ENCODE measurements at places on chromosomes 16 and 17.

- DNase-seq, result no peak
Measured at GRCh38 chr16:50603206-50604064, 55.2 kb downstream of the NKD1 start.

DNA sequence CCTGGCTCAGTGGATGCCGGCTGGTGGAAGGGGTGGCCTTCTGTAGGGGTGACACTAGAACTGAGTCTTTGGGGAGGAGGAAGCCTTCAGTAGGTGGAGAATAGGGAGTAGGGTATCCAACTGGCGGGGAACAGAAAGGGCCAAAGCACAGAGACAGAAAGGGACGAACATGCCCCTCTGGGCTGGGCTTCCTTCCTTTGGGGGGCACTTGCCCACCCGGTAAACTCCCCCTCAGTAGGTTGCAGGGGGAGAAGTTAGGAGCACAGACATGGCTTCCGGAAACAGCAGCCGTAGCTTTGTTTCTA, 774 bp downstream of the ENGASE start:
- DNase-seq, result no peak

DNA sequence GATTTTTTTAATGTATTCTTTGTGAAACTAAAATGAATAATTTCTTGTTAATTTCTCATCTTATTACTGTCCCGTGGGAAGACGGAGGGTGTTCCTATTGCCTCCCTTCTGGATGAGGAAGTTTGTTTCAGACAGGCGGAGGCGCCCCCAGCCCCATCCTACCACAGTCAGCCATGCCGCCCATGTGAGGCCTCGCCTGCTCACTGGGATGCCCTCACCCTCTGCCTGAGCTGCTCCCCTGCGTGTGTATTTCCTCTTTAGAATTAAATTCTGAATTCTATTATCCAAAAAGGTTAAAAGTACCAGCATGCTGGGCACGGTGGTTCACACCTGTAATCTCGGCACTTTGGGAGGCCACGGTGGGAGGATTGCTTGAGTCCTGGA, 14.0 kb downstream of the KCTD2 start:
- no peak for DNase-seq

GRCh38 chr16:28984619-28985135, at the start of gene LAT:
Gene LAT (plus strand): TSS chr16:28985052. CDS start chr16:28985418, 366 bp downstream.
- no peak for DNase-seq

DNA sequence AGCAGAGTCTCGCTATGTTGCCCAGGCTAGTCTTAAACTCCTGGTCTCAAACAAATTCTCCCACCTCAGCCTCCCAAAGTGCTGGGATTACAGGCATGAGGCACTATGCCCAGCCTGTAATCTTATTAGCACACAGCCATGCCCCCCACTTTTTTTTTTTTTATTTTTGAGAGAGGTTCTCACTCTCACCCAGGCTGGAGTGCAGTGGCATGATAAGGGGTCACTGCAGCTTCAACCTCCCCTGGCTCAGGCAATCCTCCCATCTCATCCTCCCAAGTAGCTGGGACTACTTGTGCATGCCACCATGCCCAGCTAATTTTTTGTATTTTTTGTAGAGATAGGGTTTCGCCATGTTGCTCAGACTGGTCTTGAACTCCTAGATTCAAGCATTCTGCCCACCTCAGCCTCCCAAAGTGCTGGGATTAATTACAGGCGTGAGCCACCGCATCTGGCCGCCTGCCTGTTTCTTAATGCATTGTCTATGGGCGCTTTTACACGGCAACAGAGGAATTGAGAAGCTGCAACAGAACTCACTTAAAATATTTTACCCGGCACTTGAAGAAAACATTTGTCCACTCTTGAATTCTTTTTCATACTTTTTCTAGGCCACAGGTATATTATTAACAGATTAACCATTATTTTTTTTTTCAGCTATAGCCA, 8.8 kb upstream of the CEP20 start:
- no peak for DNase-seq

- DNase-seq, result no peak
Measured at GRCh38 chr16:59047114-59047513, 313.0 kb upstream of the GOT2 start.

DNA sequence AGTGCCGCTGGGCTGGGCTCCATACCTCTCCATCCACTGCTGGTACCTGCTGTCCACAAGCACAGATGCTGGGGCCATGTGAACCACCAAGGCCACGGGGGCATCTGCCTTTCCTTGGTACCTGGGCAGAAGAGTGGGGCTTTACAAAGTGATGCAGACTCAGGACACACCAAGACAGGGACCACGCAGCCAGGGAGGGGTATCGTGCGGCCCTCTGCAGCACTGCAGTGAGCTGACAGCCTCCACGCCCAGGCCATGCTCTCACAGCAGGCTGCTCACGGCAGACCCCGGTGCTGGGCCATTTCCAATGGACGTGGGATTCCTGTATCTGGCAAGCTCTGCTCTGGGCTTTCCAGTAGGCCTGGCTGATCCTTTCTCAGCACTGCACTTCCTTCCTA, 14.4 kb downstream of the ELAC2 start:
- DNase-seq, result no peak

- no peak for DNase-seq
Measured at GRCh38 chr16:70578035-70578434, 54.4 kb downstream of the SF3B3 start.

DNA sequence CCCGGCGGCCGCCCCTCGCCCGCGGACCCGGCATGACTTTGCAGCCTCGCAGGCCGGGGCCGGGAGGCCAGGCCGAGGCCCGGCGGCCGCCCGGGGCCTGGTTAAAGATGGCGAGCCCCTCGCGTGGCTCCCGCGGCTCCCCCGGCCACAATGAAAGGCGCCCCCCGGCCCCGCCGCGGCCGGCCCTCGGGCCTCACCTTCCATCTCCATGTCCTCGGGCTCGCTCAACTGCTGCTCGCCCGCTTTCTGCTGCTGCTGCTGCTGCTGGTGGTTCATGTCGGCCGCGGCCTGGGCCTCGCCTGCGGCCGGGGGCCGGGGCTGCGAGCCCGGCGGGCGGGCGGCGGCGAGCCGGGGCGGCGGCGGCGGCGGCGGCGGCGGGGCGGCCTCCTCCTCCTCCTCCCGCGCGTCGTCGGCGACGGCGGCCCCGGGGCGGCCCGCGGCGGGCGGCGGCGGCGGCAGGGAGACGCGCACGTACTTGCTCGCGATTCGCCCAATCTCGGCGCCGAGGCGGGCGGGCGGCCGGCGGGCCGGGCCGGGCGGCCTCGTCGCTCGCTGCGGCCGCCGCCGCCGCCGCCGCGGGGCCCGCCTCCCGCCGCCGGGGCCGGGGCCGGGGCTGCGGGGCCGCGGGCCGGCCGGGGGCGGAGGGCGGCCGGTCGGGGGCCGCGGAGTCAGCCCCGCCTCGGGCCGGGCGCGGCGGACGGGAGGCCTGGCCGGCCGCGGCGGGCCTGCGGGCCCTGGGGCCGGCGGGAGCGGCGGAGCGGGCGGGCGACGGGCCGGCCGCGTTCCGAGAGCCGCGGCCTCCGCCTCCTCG, 491 bp downstream of the USP7 start:
- no peak for DNase-seq

GRCh38 chr16:46746821-46747776, 1.0 kb downstream of the MYLK3 start:
- DNase-seq, result no peak

DNA sequence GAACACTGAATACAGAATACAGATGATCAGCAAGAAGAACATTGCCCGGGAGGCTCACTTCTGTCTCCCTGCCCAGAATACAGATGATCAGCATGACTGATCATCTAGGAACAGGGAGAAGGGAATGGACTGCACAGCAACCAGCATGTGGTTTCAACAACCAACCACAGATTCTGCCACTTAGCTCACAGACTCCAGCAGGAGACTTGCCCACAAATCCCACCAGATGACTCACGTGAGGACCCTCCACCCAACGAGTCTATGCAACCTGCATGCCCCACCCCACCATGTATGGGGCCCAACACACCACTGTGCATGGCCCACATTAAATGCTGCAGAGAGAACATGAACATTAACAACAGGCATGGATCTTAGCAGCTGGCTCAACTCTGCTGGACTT, 36.1 kb upstream of the ALOX12 start:
- DNase-seq, result no peak

DNA sequence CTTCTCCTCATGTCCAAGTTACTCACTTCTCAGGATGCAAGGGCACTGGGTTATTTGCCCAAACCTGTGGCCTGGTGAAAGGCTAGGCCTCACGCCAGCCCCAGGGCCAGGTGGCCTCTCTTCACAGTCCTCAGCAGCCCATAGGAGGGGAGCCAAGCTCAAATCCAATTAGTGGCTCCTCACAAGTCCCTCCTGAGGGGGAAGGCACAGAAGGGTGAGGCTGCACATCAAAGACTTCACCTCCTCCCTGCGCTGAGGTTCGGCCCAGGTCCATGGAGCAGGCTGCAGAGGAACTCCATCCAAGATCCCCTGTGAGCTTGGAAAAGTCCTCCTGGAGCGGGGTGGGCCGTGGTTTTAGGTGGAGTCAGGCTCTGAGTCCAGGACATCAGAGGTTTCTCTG, 320.0 kb downstream of the FOXL1 start:
- DNase-seq, result no peak

DNA sequence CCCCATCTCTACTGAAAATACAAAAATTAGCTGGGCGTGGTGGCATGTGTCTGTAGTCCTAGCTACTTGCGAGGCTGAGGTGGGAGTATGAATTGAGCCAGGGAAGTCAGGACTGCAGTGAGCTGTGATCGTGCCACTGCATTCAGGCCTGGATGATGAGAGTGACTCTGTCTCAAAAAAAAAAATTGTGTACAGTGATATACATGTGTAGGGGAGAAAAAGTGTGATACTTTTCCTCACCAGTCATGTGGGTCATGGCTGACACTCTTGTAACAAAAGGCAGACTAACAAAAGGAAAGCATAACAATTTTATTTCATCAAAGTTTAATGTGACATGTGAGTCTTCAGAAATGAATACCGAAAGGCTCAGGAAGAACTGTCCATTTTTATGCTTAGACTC, 2.0 kb upstream of the ABCC12 start:
- no peak for DNase-seq

DNA sequence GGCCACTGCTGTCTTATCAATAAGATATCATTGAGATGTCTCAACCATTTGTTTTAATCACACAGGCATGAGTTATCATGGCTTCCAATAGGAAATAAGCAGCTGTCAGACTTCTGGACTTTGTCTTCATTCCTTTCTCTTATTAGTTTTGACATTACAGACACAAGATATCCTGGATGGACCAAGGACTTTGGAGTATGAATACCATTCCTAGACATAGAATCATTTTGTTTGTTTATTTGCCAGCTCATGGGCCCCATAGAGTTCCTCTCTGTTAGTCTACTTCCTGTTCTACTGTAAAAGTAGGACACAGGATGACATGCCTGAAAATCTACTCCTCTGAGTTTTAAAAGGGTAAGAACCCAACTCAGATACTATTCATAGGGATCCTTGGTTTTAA, 77.7 kb upstream of the KCNJ16 start:
- DNase-seq, result no peak

- DNase-seq, result no peak
Measured at GRCh38 chr16:70662991-70663523, 16.7 kb downstream of the IL34 start.

DNA sequence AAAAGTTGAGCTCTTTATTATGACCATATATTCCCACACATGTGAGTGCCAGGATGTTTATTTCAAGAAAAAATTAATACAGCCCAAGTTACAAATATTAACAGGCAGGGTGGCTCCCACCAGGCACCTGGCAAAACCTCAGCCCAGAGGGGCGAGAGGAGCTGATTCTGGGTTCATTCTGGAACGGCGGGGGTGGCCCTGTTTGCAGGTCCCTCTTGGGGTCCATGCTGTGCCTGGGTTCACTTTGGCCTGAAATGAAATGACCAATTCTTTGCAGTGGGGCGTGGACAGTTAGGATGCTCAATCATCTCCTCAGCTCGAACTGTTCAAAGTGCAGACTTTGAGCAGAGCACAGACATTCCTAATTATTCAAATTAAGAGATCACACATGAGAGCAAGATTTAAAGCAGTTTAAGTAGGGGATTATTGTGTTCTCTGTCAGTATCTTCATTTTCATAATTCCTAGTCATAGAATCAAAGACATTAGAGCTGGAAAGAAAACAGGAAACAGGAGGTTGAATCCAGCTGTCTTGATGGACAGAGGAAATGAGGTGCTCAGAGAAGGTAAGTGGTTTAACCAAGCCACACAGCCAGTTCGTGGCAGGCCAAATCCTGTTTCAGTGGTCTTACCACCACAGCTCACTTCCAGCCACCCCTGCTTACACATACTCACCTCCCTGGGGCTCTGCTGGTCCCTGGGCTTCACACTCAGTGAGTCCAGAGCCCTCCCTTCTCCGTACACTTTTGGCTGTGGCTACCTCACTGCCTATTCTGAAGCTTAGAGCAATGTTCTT, 363.9 kb upstream of the TNRC6C start:
- DNase-seq, result no peak

GRCh38 chr16:81785138-81785924, 6.2 kb downstream of the PLCG2 start:
- no peak for DNase-seq

DNA sequence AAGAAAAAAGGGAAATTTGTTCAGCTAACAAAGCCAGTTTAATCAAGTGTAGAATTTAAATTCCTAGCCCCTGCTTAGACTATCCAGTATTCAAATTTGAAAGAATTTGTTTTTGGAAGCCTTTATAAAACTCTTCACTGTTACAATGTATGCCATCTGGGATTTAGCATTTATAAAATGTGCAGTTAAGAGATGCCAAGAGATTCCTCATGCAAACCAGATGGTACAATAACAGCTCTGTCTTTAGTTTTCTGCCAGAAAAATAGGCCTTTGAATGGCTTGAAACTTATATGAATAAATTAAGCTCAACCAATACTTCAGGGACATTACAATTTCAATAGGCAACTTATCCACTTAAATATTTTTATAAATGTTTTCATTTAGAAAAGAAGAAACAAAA, 6.8 kb upstream of the ANKS4B start:
- no peak for DNase-seq

DNA sequence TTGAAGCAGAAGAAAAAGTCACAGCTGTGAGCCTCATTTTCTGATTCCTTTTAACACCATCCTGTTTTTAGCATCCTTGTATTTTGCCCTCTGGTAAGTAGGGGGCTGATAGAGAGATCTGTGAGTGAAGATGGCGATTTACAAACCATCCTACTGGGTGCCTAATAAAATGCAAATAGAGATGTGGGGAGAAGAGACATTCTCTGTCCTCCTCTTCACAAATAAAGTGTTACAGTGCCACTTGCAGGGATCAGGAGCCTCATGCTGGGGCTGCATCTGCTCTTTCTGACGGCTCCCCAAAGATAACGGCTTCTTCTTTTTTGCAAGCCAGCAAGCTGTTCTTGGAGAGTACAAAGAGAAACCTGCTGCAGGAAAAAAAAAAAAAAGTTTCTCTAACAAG, 418.6 kb downstream of the TOX3 start:
- peak; percentile 45 for DNase-seq

- no peak for DNase-seq
Measured at GRCh38 chr16:23847948-23848347, 12.2 kb downstream of the PRKCB start.
